AG09309 (cell line): ENCODE measurements at places on chromosomes 4 and X.

- no peak for DNase-seq
These were observed 400.2 kb downstream of the MAGEE1 start for GRCh38 chrX:76827672-76828071.

GRCh38 chr4:8524595-8525382 is 55.4 kb upstream of the GPR78 start:
- no peak for DNase-seq

GRCh38 chr4:15636818-15637217 is 18.3 kb downstream of the FBXL5 start:
- no peak for DNase-seq

GRCh38 chrX:123083924-123084323 is 100.2 kb upstream of the GRIA3 start:
- DNase-seq: peak; percentile 13

- DNase-seq: no peak
These were observed 515.4 kb upstream of the ATOH1 start for GRCh38 chr4:93313197-93313596.
